CD4-positive, alpha-beta T cell treated with Interleukin-4 for 4 hours (primary cell): ENCODE measurements at places on chromosomes 2 and 18.

- no peak for DNase-seq
Observed at GRCh38 chr2:67179526-67179925, 217.6 kb upstream of the ETAA1 start.

DNA sequence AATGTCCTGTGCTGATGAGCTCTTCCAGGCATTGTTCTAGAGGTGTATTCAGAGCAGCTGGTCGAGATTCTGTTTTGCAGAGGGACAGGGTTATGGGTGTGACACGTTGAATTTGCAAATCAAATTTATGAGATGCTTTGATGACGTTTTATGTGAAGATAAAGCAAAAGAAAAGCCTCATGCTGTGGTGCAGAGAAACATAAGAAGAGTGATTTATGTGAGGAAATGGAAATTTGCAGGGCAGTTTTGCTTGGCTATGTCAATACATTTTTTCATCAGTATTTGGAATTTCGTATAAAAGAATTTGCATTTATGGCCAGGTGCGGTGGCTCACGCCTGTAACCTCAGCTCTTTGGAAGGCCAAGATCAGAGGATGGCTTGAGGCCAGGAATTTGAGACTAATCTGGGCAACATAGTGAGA, 36.4 kb downstream of the TSN start:
- no peak for DNase-seq

- no peak for DNase-seq
Observed at GRCh38 chr2:140916410-140916809, 1214.4 kb downstream of the LRP1B start.

DNA sequence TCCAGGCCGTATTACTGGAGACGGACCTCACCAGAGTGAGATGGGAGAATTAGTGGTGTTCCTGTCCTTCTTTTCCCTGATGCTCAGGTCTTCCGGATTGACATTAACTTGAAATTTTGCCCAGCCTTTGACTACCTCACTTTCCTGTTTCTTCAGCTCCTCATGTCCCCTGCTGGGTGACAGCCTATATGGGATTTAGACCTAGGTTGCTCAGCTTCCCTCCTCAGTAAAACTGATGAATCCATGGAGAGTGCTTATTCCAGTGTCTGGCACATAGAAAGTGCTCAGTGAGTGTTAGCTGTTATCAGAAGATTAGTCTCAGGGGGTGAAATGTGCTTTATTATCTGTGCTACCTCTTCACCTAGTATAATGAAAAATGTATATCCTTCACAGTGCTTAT, 30.0 kb downstream of the CRIM1 start:
- DNase-seq: no peak

DNA sequence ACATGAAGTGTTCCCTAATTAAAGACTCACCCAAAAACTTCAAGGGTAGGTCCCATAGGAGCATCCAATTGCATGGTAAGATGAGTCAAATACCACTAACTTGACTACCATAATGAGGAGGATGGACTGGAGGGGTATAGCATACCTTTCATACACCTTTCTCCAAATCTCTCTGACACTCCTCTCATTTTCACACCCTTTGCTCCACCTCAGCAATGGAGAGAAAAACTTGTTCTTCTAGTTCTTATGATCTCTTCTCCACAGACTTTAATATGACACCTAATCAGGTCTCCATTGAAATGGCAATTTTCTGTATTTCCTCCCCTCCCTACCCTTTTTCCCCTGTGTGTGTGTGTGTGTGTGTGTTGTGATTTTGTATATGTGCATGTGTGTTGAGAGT, 41.1 kb upstream of the MAP2 start:
- no peak for DNase-seq

DNA sequence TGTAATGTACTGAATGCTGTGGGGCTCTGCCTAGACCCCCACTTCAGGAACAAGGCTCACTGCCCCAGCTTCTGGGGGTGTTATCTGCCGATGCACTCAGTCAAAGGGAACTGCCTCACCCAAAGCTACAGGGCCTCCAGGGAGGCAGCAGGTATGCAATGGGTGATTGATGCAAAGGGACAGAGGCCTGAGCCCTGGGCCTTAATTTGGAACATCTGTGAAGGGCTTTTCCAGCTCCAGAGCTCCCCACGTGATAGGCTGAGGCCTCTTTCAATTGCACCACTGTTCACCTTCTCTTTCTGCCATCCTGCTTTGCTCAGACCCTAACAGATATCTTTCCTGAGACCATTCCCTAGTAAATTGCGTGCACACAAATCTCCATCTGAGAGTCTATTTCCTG, 131.0 kb downstream of the ATL2 start:
- DNase-seq: no peak

DNA sequence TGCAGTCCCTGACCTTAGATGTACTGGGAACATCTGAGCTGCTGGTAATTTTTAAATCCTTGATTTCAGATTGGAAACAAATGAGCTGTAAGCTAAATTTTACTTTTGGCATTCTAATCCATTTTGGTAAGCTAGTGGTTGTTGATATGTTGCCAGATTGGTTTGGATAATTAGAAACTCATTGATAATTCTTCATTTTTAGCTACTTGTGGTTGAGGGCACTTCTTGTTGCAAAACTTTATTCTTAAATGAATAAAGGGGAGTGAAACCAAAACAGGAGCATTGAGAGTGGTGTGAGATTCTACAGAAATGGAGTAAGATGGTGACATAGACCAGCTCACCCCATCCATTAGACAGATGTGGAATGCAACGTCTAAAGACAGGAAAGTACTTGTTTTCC, 64.5 kb downstream of the ITGB1BP1 start:
- DNase-seq: no peak

- DNase-seq: no peak
Observed at GRCh38 chr2:20525041-20526035, 78.5 kb downstream of the RHOB start.

GRCh38 chr2:77566582-77566981, 44.4 kb upstream of the LRRTM4 start:
- DNase-seq: no peak

DNA sequence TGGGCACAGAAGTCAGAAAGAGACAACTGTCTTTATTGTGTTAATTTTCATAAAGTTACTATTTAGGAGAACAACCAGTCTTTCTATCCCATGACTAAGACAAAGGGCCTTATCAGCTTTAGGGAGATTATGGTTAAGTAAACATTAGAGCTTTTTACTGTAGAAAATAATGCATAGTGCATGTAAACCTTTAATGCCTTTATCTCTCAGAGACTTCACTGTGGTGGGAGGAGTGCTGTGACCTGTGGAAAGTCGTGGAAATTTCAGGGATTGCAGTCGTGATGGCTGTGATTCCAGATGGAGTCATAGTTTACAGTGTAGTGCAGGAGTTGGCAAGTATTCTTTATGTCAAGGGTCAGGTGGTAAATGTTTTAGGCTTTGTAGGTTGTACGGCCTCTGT, 15.8 kb downstream of the ZNF236 start:
- DNase-seq: no peak

DNA sequence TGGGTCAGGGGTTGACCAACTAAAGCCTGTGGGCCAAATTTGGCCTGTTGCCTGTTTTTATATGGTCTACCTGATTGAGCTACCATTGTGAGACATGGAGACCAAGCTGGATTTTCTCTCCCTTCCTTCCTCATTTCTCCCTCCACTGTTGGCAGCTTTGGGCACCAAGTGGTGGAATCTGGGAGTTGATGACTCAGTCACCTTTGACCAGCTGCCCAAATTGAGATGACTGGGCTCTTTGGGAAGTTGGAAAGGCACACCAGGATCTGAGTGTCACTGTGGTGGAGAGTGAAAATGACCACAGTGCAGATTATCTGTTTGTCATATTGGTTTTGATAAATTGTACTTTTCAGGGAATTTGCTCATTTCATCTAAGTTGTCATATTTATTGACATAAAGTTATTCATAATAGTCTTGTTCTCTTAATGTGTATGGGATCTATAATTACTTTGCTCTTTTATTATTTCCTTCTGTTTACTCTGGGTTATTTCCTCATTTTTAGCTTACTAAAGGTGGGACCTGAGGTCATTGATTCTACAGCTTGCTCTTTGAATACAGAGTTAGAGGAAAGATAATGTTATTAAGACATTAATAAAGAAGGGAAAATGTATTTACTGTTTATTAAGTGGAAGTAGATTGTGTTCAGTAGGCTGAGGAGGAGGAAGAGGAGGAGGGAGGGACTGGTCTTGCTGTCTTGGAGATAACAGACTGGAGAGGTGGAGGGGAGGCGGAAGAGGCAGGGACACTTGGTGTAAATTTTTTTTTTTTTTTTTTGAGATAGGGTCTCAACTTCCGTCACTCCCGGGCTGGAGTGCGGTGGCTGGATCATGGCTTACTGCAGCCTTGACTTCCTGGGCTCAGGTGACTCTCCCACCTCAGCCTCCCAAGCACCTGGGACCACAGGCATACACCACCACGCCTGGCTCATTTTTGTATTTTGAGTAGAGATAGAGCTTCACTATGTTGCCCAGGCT, 31.8 kb downstream of the AGFG1 start:
- DNase-seq: no peak

- DNase-seq: no peak
Observed at GRCh38 chr2:30765191-30765590, 42.1 kb downstream of the CAPN13 start.

GRCh38 chr2:188600536-188601210, 309.0 kb downstream of the GULP1 start:
- no peak for DNase-seq

- DNase-seq: no peak
Observed at GRCh38 chr2:168744844-168745243, 57.6 kb upstream of the NOSTRIN start.

- no peak for DNase-seq
Observed at GRCh38 chr2:187478719-187479118, 30.7 kb upstream of the CALCRL start.

- no peak for DNase-seq
Observed at GRCh38 chr2:161067846-161068350, 92.3 kb upstream of the TANK start.

GRCh38 chr2:200477667-200478131, 32.2 kb downstream of the KCTD18 start:
- DNase-seq: no peak

- no peak for DNase-seq
Observed at GRCh38 chr2:116696223-116696622, 1118.3 kb upstream of the DDX18 start.

DNA sequence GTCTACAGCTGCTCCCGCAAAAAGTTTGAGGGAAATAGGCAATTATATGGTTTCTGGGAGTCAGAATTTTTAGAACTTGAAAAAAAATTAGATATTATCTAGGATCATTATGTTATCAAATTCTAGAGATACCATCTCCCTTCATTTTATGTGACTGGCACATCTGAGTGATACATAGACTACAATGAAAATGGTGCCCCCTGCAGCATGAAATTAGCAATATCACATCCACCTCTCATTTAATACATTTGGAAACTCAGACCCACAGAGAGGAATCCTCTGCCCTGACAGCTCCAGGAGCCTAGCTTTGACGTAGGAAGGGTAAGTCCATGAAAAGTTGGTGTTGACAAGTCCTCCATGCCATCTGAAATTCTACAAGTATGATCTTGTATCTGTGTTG, 381.6 kb downstream of the SUCLG1 start:
- DNase-seq: no peak

DNA sequence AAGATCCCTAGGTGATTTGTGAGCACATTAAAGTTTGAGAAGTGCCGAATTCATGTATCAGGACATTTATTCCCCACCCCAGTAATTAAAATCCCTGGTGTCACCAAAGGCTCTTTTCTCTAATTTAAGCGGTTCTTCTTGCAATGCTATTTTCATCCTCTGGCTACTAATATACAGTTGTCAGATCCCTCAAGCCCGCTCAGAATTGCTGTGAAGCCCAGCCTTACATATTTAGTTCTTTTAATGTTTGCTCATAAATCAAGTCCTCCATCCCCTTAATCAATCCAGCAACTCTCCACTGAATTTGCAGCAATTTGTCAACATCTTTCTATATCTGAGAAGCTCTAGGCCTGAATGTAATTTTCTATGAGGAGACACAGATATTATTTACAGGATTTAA, 437.9 kb downstream of the PIK3C3 start:
- no peak for DNase-seq

- no peak for DNase-seq
Observed at GRCh38 chr18:55790296-55790695, 202.3 kb upstream of the TCF4 start.

- DNase-seq: peak; percentile 94
Observed at GRCh38 chr2:191115391-191115790, 35.4 kb downstream of the STAT4 start.

- DNase-seq: no peak
Observed at GRCh38 chr2:157432475-157433106, 11.3 kb downstream of the CYTIP start.

DNA sequence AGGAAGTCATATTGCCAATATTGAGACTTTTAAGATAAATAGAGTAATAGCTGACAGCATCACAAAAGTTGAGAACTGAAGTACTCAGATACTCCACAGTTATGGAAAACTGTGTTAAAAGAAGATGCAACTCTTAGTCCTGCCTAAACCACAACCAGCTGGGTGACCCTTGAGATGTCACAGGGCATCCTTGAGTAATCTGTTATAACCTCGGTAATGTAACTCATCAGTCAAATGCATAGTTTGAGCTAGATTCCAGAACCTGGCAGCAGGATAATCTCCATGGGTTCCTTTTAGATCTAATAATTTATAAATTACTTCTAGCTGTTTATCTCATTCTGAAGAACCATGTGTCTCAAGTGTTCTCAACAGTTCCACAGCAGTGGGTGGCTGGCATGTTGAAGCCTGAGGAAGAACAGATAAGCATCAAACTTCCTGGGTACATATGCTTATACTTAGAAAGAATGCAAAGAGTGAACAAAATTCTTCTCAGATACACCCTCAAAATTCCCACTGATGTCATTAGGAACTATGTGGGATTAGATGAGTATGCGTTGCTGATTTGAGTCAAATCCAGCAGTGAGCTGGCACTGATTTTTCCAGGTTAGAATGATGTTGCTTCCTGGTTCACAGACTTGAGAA, 304.1 kb upstream of the ERBB4 start:
- no peak for DNase-seq

- no peak for DNase-seq
Observed at GRCh38 chr2:42801381-42801780, 9.0 kb upstream of the HAAO start.

GRCh38 chr2:103667335-103667884, 905.6 kb downstream of the TMEM182 start:
- DNase-seq: no peak

- DNase-seq: no peak
Observed at GRCh38 chr2:41502752-41503151, 545.1 kb upstream of the PKDCC start.

- DNase-seq: no peak
Observed at GRCh38 chr2:45986509-45986908, 310.7 kb upstream of the EPAS1 start.

DNA sequence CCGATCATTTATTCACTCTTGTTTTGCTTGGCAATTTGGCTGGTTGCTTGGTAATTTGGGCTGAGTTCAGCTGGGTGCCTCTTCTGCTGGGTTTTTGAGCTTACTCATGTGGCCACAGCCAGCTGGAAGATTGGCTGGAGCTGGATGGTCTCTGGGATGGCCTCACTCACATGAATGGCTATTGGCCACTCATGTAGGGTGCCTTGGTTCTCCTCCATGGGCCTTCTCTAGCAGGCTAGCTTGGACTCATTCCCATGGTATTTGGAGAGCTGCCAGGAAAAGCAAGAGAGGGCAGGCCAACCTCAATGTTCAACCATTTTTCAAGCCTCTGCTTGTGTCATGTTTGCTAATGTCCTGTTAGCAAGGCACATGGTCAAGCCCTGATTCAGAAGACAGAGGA, 16.9 kb downstream of the ZAP70 start:
- no peak for DNase-seq

- no peak for DNase-seq
Observed at GRCh38 chr2:95031726-95032116, 6.2 kb downstream of the MAL start.
